Vagina (tissue), 2 donors: ENCODE measurements at places on chromosomes 2 and 18.

GRCh38 chr2:58054264-58054663, 7.7 kb downstream of the VRK2 start:
- DNase-seq = no peak

DNA sequence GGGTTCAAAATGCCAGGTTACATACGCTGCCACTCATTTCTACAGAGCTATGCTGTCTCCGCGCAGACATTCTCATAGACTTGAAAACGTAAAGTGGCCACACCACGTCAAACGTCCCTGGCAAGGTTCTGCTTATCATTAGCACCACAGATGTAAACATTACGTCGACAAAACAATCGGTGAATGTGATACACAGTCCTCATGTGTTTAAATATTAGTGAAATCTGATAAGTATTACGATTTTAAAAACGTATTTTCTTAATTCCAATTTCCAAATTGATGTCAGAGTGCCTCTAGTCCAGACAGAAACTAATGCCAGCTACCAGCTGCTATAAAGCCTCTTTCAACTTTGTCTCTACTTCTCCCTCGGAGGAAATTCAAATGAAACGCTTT, 1.2 kb downstream of the STK17B start:
- DNase-seq = no peak

GRCh38 chr18:3002732-3003131, 10.2 kb downstream of the LPIN2 start:
- DNase-seq = no peak

- no peak for DNase-seq
Measured at GRCh38 chr2:61993422-61994024, 88.0 kb downstream of the COMMD1 start.

DNA sequence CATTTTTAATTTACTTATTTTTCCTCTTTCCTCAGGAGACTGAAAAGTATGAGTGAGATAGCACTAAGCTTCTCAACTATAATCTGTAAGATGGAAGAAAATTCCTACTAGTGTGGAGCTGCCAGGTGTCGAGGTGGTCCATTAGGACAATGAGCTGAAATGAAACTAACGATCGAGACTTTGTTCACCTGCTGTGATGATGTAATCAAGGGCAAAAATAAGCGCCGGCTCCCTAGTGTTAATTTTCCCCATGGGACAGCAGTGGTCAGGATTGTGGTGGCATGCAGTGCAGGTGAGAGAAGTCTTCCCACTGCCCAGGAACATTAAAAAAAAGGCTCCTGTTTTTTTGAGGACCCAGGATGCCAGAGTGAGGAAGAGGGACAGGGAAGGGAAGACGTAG, 859.1 kb upstream of the GCFC2 start:
- DNase-seq = no peak

- no peak for DNase-seq
Measured at GRCh38 chr2:241729868-241730267, 4.6 kb upstream of the D2HGDH start.

DNA sequence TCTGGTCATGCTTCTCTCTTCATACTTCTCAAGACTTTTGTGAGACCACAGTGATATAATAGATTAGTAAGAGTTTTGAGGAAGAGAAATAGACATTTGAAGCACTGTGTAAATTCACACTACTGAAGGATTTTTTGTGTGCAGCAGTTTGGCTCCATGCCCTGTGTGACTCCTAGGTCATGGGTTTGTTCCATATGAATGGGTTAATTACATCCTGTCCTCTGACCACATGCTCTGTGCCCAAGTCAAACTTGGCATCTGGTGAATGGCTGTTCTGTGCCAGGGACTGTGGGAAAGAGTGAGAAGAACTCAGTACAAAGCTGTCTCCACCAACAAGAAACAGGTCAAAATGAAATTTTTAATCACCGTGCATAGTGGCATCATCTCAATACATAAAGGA, 304.0 kb downstream of the LNPK start:
- no peak for DNase-seq

DNA sequence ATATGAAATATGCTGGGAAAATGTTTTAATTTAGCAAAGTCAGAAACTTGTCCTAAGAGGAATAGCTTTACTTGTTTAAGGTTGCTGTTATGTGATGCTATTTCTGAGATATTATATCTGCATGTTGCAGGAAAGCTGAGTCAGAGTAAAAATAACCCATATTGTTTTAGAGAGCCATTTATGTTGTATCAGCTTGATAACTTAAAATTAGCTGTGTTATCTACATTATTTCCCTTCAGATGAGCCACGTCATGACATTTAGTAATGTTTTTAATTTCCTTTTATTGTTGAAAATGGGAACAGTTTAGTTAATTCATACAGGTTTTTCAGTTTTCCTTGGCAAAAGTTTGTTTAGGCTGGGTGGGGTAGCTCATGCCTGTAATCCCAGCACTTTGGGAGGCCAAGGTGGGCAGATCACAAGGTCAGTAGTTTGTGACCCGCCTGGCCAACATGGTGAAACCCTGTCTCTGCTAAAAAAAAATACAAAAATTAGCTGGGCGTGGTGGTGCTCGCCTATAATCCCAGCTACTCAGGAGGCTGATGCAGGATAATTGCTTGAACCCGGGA, 55.8 kb downstream of the TTC27 start:
- no peak for DNase-seq

DNA sequence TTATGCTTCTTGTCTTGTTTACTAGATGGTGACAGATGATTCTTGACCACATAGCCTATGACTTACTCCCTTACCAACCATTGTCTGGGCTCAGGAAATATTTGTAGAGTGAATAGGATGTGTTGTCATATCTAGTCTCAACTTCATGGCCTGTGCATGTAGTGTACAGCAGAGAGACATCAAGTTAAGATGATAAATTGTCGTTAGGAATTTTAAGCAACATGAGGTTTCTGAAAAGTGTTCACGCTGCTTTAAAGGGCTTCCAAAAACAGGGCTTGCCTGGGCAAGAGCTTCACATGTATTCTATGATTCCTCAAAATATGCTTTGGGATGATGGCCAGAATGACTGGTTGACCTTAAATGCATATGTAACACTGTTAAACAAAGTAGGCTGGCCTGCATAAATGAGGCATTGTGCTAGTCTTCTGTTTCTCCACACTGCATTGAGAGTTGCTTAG, 424.0 kb downstream of the RND3 start:
- DNase-seq = no peak
